Daoy (cell line): ENCODE measurements at places on chromosomes 3 and 15. TPM values are rescaled to one million over a fixed set of nuclear protein-coding genes. Genes with fewer than 3 reads are reported as not detected.

DNA sequence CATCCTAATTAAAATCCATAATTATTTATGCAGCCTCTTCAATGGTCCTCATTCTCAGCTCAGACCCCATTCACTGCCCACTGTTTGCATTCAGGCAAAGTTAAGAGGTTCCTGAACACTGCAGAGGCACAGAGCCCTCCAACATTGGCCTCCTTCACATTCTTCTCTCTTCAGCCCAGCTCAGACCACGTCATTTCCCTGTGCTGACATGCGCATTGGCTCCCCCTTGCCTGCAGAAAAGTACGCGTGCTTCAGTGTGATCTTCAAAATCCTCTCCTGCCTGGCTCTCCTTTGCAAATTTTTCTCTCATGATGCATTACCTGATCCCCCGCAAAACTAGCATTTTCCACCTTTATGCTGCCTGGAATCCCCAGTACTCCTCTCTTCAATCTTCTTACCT is 552.3 kb downstream of the NTRK3 start:
- no peak for DNase-seq

- DNase-seq: peak; percentile 24
Observed at GRCh38 chr3:132006605-132007204, 28.1 kb downstream of the CPNE4 start.

DNA sequence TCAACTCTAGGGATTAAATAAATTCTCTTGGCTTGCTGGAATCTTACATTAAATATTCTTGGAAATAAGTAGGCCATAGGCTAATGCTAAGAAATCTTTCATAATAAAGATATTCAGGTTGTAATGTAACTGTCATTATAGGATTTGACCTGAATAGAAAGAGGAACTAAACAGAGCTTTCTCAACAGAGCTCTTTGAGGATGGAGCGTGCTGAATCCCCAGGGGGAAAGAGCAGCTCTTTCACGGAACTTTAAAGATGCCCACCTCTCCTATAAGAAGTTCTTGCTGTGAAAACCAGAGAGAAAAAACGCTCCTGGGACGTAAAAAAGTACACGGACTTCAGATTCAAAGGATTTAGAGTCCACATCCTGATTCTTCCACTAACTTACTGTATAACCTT is 77.9 kb downstream of the NTRK3 start:
- DNase-seq: no peak

DNA sequence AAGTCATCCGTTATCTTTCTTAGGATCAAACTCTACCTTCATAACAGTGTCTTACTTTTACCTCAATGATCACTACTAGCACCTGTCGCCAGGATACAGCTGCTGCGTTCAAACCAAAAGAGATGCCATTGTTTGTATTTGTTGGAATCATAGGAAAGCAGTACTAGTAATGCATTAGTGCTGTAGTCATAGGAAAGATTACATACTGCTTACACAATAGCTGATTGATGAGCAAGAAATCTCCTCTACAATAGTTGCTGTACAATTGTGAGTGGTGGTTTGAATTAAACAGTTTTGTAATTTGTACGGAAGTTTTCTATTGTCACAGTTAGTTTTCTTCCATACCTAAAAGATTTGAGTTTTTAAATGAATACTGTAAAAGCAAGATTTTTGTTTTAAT is 21.4 kb downstream of the ACAP2 start:
- no peak for DNase-seq

- DNase-seq: no peak
Observed at GRCh38 chr3:159032311-159032710, 230.5 kb downstream of the MFSD1 start.

GRCh38 chr15:94791510-94791909 is 560.1 kb downstream of the MCTP2 start:
- no peak for DNase-seq

DNA sequence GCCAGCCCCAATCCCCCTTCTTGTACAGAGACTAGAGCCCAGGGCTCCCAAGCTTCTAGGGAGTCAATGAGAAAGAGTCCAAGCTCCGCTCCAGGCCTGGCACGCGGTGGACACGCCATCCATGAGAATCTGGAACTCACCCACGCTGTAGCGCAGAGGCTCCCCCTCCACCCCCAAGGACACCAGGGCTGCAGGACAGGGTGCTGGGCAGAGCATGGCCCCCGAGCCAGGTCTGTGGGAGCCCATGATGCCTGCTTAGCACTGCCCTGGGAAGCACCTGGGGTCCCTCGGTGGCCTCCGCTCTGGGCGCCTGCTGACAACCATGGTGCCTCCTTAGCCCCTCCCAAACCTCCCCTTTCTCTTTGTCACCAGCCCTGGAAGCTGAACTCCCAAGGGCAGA is 28.5 kb downstream of the ACSBG1 start:
- no peak for DNase-seq

- DNase-seq: peak; percentile 24
Observed at GRCh38 chr3:69999140-70000027, at the start of gene SAMMSON. Gene SAMMSON, plus strand, starts transcription at chr3:69999733.

DNA sequence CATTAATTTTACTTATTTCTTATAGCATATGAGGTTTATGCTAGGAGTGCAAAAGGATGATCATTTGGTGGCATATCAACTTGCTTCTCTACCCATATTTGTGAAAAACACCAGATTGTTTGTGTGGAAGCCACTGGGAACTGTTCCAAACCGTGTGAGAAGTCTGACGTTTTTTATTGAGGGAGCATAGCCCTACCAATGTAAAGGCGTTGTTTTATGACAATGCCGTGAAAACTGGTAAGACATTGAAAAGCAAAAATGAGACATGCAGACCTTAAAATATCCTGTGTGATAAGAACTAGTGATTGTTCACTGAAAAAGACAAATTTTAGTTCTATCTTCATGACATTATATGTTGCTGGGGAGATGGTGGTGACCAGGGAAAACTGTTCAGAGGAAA is 87.8 kb downstream of the CHL1 start:
- no peak for DNase-seq

DNA sequence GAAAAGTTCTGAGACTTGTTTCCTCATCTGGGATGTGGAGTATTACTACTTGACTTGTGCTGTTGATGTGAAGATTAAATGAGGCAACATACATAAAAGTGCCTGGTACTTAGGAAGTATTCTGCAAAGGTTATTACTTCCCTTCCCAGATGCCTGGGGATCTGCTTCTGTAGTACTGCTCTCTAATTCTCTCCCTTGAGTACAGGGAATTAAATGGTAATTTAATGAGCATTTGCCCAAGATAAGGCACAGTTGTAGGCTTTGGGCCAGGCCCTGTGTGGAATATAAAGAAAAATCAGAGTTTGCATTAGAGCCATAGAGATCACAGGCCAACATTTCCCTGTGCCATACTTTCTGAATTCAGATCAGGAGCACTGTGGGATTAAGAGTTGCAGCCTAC is 84.4 kb downstream of the LARS2 start:
- DNase-seq: no peak

GRCh38 chr15:95850837-95851236 is 479.7 kb upstream of the NR2F2 start:
- no peak for DNase-seq

- DNase-seq: no peak
Observed at GRCh38 chr15:87671289-87671688, 585.2 kb downstream of the NTRK3 start.

GRCh38 chr3:110485389-110485788 is 586.2 kb upstream of the NECTIN3 start:
- DNase-seq: no peak

- DNase-seq: peak; percentile 80
Observed at GRCh38 chr15:64731012-64731804, 44.2 kb downstream of the RBPMS2 start.

- peak; percentile 31 for DNase-seq
Observed at GRCh38 chr15:58873267-58873666, 60.2 kb downstream of the SLTM start.

GRCh38 chr15:49621887-49622286 is 1.0 kb downstream of the DTWD1 start:
- no peak for DNase-seq

- no peak for DNase-seq
Observed at GRCh38 chr3:187646906-187647660, 23.1 kb downstream of the SST start.

DNA sequence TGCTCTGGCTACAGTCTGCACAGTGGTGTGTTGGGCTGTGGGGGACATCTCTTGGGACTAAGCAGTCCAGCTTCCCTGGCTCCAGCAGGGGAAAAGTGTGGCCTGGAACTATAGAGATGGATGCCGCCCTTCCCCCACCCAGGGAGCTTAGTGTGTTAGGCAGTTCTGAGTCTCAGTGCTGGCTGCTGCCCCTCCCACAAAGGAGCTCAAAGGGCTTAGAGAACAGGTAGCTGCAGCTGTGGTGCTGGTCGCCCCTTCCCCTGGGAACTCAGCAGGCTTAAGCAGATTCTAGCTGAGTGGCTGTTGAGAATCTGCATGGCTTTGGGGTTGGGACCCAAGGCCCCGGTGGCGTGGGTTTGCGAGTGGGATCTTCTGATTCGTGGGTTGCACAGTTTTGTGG is 190.8 kb downstream of the PDCD6IP start:
- DNase-seq: no peak

GRCh38 chr15:85589851-85590250 is 204.9 kb downstream of the KLHL25 start:
- no peak for DNase-seq

DNA sequence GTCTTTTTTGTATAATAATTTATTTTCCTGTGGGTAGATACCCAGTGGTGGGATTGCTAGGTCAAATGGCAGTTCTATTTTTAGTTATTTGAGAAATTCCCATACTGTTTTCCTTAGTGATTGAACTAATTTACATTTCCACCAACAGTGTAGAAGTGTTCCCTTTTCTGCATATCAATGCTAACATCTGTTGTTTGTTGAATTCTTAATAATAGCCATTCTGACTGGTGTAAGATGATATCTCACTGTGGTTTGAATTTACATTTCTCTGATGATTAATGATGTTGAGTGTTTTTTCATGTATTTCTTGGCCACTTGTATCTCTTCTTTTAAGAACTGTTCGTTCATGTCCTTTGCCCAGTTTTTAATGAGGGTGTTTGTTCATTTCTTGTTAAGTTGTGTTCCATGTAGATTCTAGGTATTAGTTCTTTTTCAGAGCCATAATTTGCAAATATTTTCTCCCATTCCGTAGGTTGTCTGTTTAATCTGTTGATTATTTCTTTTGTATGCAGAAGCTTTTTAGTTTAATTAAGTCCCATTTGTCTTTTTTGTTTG is 713.3 kb upstream of the EPHA6 start:
- DNase-seq: no peak

XYLB gene
- total RNA-seq: 2.1 and 2.5 TPM in 2 replicates

ELL3 gene
- total RNA-seq: 1.2 TPM in 1 of 2 replicates, not detected in the other

TF gene
- not detected in 2 replicates for total RNA-seq

BBX gene
- 38.7 and 52.3 TPM in 2 replicates for total RNA-seq

ALPK3 gene
- 0.11 and 0.24 TPM in 2 replicates for total RNA-seq

AADAC gene
- not detected in 2 replicates for total RNA-seq

IP6K2 gene
- 38.5 and 41.6 TPM in 2 replicates for total RNA-seq

SLC27A2 gene
- total RNA-seq: 1.1 and 1.3 TPM in 2 replicates

IQCF5 gene
- total RNA-seq: not detected in 2 replicates

SNTN gene
- not detected in 2 replicates for total RNA-seq
